NCI-H446 treated with DMSO at 0.1 percent for 48 hours (cell line): ENCODE measurements at places on chromosomes 6 and 20.

GRCh38 chr6:74069089-74069581 is 373.1 kb downstream of the CD109 start:
- no peak for DNase-seq

DNA sequence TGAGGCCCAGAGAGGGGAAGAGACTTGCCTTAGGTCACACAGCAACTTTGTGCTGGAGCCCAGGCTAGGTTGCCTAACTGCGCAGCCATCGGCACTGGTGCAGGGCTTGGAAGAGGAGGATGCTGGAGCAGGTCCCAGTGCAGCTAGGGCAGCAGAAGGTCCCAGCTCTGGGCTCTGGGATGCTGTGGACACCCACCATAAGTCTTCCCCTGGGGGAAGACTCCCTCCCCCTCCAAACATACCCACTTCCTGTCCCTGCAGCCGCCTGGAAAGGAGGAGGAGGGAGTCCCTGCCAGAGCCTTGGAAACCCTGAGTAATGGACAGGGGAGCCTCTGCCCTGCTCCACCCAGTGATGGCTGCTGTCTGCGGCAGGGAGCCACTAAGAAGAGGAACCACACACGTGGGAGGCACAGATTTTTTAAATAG is 93.6 kb downstream of the NCR2 start:
- no peak for DNase-seq

DNA sequence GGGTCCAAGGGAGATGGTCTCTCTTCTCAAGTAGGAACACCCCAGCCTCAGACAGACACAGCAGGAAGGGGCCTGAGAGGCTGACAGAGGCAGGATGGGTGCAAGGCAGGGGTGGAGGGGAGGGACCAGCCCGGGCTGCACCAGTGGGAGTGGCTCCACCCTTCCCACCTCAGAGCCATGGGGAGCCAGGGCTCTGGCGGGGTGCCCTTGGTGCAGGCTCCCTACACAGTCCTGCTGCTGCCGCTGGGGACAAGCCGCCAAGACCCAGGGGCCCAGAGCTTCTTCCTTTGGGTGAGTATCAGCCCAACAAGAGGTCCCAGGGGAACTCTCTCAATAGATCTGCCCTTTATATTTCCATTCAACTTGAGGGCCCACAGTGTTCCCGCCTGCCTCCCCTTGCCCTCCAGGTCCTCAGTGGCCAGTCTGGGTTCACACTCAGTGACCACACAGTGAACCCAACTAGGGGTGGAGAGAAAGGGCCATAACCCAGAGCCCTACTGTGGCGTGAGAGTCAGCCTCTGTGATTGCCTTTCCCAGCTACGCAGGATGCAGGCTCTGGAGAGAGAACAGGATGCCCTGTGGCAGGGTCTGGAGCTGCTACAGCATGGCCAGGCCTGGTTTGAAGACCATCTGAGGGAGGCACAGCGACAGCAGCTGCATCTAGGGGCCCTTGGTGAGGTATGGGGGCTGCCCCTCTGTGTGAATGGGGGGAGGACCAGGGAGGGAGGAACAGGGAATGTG is 592 bp downstream of the SAPCD1 start:
- no peak for DNase-seq

DNA sequence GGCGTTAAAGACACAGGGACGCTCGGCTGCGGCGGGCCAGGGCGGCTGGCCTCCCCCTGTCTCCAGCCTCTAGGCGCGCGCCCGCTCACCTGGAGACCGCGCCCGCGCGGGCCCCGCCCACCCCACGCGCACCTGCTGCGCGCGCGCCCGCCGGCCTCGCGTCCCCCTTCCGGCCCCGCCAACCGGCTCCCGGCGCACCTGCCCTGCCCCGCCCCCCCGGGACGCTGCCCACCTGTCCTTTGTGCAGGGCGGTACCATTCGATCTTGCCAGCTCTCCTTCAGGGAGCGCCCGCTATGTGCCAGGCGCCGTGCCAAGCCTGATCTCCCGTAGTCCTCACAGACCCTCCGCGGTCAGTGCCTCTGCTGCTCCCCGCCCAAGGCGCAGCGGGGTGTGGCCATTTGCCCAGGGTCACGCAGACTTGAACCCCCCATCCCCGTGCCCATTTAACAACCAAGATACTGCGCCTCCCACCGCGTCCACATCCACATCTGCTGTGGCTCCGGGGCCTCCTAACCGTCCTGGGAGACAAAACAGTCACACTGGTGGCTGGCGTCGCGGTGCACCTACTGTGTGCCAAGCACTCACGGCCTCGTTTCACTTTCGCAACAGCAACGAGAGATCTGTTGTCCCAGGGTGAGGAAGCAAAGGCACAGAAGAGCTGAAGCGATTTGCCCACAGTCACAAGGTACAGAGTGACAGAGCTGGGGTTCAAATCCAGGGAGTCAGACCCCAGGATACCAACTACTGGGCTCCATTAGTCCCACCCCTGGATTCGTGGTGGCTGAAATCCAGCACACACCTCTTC is 48.1 kb downstream of the NOL4L start:
- no peak for DNase-seq

- no peak for DNase-seq
These were observed 338.4 kb downstream of the ZFAND3 start for GRCh38 chr6:38157905-38158304.
